LHCN-M2 (cell line): ENCODE measurements at places on chromosomes 7 and 10.

DNA sequence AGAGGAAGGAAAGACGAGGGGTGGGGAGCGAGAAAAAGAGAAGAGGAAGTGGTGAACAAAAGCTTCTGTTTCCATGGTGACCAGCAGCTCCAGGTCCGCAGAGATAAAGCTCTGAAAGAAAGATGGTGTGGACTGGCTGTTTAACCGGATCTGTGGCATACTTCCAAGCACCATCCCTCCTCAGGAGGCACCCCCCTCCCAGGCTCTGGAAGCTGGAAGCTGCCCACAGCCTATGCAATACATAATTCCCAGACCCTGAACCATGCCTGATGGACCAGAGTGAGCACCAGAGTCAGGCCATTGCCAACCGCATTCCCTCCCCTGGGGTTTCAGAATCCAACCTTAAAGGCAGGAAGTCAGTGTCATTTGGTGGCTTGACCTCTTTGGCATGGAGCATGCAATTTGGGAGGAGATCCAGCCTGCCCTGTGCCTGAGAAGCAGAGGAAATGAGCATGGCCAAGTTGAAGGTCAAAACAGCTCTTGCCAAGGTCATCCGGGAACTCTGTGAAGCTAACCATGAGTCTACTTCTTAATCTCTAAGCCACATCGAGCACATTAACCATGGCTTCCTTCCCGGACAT, 22.2 kb upstream of the CPXM2 start:
- no peak for DNase-seq

DNA sequence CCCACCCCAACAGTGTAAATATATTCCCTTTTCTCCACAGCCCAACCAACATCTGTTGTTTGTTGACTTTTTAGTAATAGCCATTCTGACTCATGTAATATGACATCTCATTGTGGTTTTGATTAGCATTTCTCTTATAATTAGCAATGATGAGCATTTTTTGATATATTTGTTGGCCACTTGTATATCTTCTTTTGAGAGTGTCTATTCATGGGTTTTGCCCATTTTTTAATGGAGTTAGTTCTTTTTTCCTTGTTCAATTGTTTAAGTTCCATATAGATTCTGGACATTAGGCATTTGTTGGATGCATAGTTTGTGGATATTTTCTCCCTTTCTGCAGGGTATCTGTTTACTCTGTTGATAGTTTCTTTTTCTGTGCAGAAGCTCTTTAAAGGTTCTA, 340.1 kb downstream of the NXPH1 start:
- no peak for DNase-seq

- no peak for DNase-seq
Measured at GRCh38 chr7:36358589-36358988, 31.1 kb upstream of the ANLN start.

DNA sequence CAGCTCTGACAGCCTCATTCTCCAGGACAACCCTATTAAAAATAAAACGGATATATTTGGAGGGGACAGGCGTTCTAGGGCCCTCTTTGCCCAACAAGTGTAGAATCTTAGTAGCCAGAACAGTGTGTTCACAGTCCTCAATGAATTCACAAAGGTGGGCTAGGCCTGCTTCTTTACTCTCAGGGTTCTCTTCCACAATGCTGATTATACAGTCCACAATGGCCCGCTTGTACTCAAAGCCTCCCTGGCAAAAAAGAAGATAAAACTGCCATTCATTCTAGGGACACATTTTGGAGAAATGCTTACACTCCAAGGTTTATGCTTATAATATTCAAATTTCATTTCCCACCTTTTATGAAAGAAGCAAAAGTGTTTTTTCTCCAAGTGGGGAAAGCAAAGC, 62.6 kb downstream of the MEST start:
- DNase-seq, result no peak

DNA sequence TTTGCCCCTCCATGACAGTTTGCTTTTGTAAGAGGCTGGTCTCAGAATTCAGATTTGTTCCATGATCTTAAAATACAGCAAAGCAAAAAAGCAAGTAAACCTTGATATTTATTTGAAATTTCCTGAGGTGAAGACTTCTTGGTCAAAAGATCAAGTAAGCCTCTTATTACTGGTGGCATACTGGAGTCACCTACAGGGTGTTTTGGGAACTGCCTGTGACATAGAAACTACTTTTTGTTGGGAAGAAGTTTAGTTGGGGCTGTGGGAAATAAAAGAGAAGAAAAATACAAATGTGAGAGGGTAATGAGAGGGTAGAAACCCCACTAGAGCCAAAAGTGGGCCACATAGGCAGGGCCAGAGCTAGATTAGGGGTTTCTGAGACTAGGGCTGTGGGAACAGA, 217.9 kb downstream of the OTUD1 start:
- no peak for DNase-seq

GRCh38 chr10:87734987-87735827, 75.5 kb downstream of the PAPSS2 start:
- DNase-seq, result peak; percentile 48

- peak; percentile 94 for DNase-seq
Measured at GRCh38 chr7:6446838-6447580, 745 bp downstream of the DAGLB start.

GRCh38 chr10:127935071-127935561, 28.2 kb downstream of the PTPRE start:
- DNase-seq, result peak; percentile 99
